ENCODE measurements at places on chromosomes 7 and 10.
A peak's percentile ranks its signal among the peaks of the same experiment; 100 is the strongest.

GRCh38 chr10:1126461-1126860 lies 70.3 kb downstream of the WDR37 start:
- no peak for DNase-seq

DNA sequence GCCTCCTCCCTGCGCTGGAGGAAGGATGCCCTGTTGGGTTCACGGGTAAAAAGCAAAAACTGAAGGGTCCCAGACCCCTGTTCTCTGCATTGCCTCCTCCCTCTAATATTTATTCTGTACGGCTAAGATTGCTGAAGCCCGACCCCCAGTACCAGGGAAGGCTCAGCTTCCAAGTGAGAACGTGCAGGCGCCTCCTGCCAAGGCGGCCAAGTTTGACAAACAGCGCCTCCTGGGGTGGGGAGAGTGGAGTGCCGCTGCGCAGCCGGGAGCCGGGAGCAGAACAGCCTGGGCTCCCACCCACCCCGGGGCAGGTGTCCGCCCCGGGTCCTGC lies 4.7 kb upstream of the EBF3 start:
- peak; percentile 84 for DNase-seq

- DNase-seq = no peak
Measured at GRCh38 chr7:2202901-2203765, 29.6 kb downstream of the MAD1L1 start.

- no peak for DNase-seq
Measured at GRCh38 chr7:137753948-137754851, 92.6 kb downstream of the DGKI start.

GRCh38 chr10:100522107-100522801 lies 2.6 kb upstream of the SEC31B start:
- no peak for DNase-seq

- no peak for DNase-seq
Measured at GRCh38 chr10:6221192-6221940, 18.6 kb downstream of the PFKFB3 start.

DNA sequence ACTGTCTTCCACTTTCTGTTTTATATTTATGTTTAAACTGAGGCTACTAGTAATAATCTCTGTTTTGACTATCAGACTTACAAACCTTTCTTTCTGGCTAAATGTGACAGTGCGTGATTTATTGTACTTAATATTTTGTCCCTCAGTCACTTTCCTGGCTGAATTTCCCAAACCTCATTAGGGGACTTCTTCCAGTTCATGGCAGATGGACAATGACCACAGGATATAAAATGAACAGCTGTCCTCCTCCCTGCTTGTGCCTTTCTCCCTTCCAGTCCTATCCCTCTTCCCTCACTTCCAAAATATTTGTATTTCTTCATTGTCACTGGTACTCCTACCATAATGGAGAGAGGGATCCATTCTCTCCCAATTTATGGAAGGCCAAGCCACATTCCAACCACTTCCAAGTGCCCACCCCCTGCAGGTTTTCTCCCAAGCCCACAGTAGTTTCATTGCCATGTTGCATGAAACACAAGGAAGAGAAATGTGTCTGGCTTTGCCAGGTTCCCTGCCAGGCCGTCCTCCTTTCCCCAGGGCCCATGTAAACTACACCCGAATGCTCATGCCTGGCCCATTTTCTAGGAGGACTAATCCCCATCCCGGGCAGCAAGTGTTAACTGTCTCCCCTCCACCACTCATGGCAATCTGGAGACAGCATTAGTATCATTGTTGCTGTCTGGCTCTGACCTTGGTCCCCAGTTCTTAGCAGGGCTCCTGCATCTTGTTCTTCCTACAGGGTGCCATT lies 269.5 kb upstream of the SLC26A5 start:
- DNase-seq = no peak

DNA sequence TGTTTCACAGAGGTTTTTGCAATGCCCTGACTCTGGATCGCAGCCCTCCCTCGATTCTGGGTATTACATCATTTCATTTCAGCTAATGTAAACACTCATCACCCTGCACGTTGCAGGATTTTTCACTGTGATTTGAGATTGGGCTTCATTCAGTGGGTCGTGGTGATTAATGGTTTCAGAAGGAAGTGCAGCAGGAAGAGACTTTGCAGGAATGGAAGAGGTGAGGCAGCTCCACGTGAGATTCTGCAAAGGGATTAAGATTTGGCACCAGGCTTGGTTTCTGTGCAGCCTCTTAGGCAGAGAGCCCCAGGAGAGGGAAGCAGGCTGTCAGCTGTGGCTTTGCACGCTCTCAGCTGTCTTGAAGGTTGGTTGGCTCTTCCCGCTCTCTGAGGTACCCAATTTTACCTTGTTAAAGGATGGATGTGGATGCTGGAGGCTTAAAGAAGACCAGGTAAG lies 95.2 kb downstream of the PLCE1 start:
- DNase-seq = no peak

- no peak for DNase-seq
Measured at GRCh38 chr7:156096771-156097538, 284.7 kb upstream of the SHH start.

- no peak for DNase-seq
Measured at GRCh38 chr10:103691723-103692435, 163.5 kb downstream of the SH3PXD2A start.

GRCh38 chr10:114262496-114262895 lies 23.4 kb downstream of the VWA2 start:
- no peak for DNase-seq

DNA sequence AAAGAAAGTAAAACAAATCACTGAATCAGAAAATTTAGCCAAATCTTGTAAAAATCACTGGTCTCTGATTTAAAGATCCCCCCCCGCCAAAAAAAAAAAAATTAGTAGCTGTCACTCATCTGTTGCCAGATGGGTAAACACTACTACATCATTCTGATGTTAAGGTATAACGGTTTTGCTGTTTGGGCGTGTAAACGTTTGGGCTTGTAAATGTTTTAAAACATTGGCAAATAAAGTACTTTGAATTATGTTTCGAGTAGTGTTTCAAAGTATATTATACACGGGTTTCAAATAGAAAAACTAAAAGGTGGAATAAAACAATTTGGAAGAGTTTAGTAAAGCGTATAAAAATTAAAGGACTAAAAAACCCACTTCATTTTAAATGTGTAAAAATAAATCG lies 1.5 kb downstream of the TMEM229A start:
- no peak for DNase-seq

- DNase-seq = no peak
Measured at GRCh38 chr10:57983281-57983791, 284.4 kb downstream of the IPMK start.

GRCh38 chr10:21509341-21510240 lies 15.9 kb downstream of the SKIDA1 start:
- no peak for DNase-seq

- no peak for DNase-seq
Measured at GRCh38 chr7:149884016-149884415, 10.2 kb downstream of the ATP6V0E2 start.

GRCh38 chr10:24968349-24968748 lies 15.9 kb upstream of the PRTFDC1 start:
- DNase-seq = no peak

GRCh38 chr7:127835679-127836078 lies 183.7 kb downstream of the SND1 start:
- no peak for DNase-seq

DNA sequence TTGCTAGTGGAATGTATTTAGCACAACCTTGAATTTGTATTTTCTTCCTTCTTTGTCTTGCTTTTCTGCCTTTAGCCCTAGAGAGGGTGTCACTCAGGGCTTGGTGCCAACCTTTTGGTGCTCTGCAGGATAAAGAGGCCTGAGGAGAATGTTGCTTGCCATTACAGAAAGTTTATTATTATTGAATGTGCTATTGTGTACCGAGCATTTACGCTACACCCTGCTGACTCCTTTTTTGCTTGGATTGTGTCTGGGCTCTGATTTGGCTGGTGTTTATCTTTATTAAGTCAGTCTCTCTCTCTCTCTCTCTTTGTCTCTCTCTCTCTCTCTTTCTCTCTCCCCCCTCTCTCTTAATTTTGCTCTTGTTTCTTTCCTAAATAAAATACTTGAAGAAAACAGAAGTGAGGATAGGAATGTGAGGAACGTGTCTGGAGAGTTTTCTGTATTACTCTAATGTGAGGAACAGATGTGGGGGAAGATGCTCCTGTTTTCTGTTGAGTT lies 284.4 kb upstream of the PHYHIPL start:
- DNase-seq = no peak

- DNase-seq = no peak
Measured at GRCh38 chr7:134890246-134891240, 95.8 kb upstream of the AGBL3 start.

DNA sequence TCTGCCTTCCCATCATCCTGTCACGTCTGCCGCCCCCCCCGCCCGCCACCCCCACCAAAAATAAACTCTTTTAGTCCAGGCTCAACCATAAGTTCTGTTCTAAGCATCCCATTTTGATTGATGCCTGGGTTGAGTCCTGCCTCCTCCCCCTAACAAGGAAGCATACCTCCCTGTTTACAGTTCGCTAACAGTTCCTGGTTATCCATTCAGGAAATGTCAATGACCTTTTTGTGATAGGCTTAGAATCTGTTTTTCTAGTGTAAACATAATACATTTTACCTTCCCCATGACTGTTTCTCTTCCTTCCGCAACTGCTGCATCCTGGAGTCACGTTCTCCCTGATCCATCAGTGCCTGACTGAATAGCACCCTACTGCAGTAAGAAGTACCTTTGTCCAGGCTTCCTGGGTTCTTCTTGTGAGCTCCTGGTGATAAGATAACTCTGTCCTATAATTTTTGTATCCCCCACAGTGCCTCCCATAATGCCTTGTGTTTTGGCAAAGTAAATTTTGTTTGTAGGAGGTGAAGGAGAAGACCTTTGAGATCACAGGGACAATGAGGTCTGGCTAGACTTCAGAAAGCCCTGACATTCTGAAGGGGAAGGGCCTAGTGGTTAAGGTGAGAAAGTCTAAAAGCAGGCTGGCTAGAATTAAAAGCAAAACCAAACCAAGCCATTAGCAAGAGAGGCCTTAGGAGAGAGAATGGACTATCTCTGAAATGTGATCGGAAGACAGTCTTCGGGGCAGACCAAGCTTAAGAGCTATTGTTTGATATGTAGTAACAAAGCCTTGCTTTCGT lies 7.3 kb downstream of the AGFG2 start:
- no peak for DNase-seq

DNA sequence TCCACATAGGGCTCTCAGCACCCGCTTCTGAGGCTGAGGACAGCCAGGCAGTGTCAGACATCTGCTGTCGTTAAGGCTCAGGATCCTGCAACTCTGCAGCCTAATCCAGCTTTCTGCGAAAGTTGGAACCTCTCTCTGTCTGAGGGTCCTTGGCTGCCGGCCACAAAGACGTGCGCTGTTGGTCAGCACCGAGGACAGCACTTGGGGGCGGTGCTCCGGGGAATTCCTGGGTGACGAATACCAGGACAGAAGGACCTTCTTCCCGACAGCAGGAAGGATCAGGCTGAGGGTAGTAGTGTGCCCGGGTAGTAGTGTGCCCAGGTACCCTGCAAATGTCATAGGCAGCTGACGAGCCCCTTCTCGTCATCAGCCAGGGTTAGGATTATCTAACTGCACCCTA lies 16.0 kb upstream of the RASGEF1A start:
- peak; percentile 38 for DNase-seq

GRCh38 chr10:125171402-125172306 lies 11.3 kb upstream of the CTBP2 start:
- no peak for DNase-seq

DNA sequence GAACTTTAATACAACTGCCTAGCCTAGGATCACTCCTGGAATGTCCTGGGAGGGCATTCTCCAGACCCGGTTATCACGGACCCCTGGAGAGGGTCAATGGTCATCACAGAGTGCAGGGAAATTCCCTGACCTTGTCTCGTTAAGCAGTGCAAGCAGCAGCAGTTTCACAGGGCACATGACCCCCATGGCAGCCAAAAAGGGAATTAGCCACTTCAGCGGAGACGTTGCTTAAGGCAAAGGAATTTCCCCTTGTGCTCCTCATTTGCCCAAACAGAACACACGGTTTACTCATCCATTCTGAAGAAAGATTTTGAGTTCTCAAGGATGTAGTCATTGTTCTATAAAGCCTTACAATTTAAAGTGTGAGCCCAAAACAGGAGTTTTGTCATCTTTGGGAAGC lies 260.3 kb downstream of the SNX13 start:
- no peak for DNase-seq

GRCh38 chr10:133308421-133309099 lies at the start of the genes TUBGCP2 and ZNF511:
TUBGCP2 (minus strand) TSS chr10:133308872; CDS start chr10:133302941, 5,931 bp downstream.
ZNF511 (plus strand) TSS chr10:133308914; CDS start chr10:133308944, 30 bp downstream.
- peak; percentile 78 for DNase-seq

GRCh38 chr10:78165617-78166016 lies 132.0 kb downstream of the RPS24 start:
- DNase-seq = no peak

GRCh38 chr10:33189363-33189762 lies 145.1 kb downstream of the NRP1 start:
- no peak for DNase-seq

DNA sequence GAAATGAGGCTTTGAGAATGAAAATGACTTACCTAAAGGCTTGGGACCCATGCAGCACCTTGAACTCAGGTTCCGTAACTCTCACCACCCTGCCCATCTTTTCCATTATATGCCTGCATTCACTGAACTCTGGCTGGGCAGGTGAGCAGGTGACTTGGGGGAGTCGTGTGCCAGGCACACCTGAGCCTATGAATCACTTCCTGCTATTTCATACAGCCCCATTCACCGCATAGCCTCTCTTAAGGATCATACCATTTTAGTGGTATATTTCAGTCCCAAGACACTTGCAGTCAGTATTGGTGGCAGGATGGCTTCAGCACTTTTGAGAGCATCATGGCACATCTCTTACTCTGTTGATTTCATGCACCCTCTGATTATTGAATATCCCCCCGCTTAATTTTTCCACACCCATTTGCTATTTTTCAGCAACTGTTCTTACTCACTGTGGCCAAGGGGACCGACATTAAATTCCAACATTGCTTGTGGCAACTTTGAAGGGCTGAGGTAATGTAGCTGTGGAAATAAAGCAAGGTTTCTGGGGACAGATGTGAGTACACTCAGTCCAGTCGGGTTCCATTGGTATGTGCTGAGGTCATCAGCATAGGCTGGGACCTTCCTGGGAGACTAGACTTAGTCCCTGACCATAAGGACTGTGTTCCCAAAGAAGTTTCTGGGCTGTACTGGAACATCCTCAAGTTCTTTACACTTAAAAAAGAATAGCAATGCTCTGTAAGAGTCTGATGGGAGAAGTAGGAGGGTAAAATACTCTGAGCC lies 39.8 kb upstream of the ZNF438 start:
- DNase-seq = no peak

DNA sequence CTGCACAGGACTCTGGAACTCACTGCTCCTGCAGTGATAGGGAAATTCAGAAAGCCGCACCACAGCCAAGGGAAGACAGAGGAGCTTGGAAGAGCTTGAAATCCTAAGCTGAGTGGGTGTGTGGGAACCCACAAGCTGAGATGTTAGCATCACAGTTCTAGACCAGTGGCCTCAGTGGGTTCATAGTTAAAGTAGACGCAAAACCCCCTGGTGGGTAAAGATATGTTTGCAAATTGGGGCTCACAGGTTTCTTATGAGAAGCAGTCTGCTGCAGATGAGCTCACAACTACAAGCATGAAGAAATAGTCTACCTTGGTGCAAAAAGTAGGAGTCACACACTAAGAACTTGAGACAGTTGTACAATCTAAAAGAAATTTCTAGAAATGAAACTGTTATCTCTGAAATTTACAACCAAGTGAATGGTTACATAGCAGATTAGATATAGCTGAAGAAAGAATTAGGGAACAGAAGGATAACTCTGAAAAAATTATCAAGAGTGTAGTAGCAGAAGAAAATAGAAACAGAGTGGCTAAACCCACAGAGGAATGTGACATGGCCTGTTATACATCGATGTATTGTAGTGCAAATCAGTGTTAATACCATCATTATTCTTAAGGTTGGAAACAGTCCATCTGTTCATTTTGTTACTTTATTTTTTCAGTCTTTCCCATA lies 77.2 kb downstream of the DYNC2I1 start:
- DNase-seq = no peak

GRCh38 chr7:42485301-42485766 lies 248.3 kb upstream of the GLI3 start:
- no peak for DNase-seq

Data from neural crest cell (in vitro differentiated cells).